ENCODE measurements at places on chromosomes 6 and 20. TPM values are rescaled to one million over a fixed set of nuclear protein-coding genes. Genes with fewer than 3 reads are reported as not detected.

Gene BPIFB4
- not detected for total RNA-seq

DNA sequence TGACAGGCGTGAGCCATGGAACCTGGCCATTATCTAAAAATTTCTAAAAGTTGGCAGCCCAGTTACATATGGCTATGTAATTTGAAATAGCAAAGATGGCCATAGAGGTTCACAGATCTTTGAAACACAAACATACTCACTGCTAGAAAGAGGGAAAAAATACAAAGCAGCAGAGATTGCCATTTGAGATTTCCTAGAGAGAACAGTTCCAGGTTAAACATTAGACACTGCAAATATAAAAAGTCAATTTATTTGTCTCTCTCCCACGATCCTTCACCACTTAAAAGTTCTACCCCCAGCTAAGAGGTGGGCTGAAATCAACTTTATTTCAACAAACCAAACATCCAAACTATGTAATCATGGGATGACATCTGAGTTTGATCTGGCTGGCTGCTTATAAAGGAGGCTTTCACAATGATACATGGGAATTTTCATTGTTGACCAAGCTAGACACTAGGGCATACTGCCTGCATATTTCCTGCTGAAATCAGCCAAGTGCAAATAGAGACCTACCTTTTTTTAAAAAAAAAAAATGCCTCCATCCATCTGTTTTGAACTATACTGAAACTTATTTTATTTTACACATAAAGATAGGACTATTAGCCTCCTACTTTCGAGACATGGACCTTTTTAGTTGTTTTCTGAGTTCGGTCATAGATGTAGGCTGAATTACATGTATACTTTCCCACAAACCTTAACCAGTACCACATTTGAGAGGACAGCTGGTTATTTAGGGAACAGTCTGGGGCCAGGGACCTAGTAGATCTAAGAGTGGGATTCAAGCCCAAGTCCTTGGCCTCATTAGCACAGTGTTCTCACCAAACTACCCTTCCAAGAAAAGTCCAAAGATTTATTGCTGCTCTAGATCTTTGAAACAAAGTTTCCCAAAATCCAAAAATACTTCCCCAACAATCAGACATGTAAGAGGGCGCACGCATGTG lies 16.6 kb downstream of the DCDC2 start:
- no peaks in the 10 kb centered on the region for H3K27me3 ChIP-seq
- H3K36me3 ChIP-seq: no peaks in the 10 kb centered on the region
- no peak overlapping the region for H3K4me3 ChIP-seq
- H3K4me1 ChIP-seq: no peaks in the 10 kb centered on the region

Gene RIOK1
- 19.7 TPM for total RNA-seq

DNA sequence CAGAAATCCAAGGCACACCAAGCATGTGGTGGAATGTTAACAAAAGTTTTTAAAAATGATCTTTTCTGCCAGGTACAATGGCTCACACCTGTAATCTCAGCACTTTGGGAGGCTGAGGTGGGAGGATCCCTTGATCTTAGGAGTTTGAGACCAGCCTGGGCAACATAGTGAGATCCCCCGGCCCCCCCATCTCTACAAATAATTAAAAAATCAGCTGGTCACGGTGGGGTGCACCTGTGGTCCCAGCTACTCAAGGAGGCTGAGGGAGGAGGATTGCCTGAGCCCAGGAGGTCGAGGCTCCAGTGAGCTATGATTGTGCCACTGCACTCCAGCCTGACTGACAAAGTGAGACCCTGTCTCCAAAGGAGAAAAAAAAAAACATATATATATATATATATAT lies 8.0 kb downstream of the RIPK1 start:
- H3K27ac ChIP-seq: no peak overlapping the region
- H3K4me3 ChIP-seq: no peak overlapping the region
- peaks cover 18% of the 10 kb centered on the region for H3K36me3 ChIP-seq
- H3K27me3 ChIP-seq: no peaks in the 10 kb centered on the region

Gene TFAP2D
- total RNA-seq: not detected

Measured in endothelial cell of umbilical vein (primary cell).